ENCODE measurements at places on chromosomes 12 and 14. TPM values are rescaled to one million over a fixed set of nuclear protein-coding genes. Genes with fewer than 3 reads are reported as not detected.
A peak's percentile ranks its signal among the peaks of the same experiment; 100 is the strongest.

DNA sequence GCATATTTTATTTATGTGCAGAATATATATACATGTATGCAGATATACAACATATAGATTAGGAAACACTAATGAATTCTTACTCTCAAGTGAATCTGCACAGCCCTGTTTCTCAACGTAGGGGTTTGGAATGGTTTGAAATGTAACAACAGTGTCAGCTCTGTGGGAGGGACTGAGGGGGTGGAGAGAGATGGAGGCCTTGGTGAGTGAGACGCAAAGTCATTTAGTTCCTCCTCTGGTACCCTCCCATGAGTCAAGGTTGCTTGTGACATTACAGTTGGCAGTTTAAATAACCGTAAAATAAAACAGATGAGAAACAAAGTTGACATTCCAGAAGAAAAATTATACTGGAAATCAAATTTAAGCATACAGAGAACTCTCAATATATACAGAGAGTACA, 313.0 kb upstream of the PRKD1 start:
- DNase-seq: no peak

DNA sequence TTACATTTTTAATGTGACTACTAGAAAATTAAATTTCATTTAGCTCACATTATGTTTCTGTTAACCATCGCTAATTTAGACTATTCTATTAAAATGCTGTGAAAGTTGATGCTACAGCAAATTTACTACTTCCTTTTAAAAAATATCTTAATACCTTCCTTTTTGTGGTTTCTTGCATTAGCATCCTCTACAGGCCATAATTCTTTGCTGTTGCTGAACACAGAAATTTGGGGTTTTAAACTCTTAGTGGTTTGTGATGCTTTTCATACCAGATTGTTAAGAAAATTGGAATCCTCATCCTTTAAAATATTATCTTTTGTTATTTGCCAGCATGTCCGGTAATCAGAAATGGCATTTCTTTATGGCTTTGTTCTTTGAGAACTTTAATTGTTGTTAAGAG, 18.1 kb downstream of the WNK1 start:
- DNase-seq: no peak

- DNase-seq: no peak
These were observed 142.2 kb upstream of the FKBP4 start for GRCh38 chr12:2652401-2653081.

- no peak for DNase-seq
These were observed 4.2 kb downstream of the TAMALIN start for GRCh38 chr12:52010692-52011601.

- no peak for DNase-seq
These were observed 220.5 kb downstream of the FOXN3 start for GRCh38 chr14:89196545-89196944.

- no peak for DNase-seq
These were observed 61.9 kb downstream of the PAX9 start for GRCh38 chr14:36723530-36723929.

GRCh38 chr14:74569806-74570591, 42.0 kb downstream of the LTBP2 start:
- DNase-seq: no peak

DNA sequence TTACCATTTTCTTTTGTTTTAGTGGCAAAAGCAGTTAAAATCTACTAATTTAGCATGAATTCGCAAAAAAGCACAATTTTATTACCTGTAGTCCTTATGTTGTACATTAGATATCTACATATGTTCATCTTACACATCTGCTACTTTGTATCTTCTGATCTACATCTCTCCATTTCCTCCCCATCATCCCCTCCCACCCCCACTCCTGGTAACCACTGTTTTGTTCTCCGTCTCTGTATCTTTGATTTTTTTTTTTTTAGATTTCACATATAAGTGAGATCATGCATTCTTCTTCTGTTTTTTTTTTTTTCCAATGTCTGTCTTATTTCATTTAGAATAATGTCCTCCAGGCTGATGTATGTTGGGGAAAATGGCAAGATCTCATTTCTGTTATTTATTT, 922.7 kb downstream of the VRK1 start:
- peak; percentile 59 for DNase-seq

DNA sequence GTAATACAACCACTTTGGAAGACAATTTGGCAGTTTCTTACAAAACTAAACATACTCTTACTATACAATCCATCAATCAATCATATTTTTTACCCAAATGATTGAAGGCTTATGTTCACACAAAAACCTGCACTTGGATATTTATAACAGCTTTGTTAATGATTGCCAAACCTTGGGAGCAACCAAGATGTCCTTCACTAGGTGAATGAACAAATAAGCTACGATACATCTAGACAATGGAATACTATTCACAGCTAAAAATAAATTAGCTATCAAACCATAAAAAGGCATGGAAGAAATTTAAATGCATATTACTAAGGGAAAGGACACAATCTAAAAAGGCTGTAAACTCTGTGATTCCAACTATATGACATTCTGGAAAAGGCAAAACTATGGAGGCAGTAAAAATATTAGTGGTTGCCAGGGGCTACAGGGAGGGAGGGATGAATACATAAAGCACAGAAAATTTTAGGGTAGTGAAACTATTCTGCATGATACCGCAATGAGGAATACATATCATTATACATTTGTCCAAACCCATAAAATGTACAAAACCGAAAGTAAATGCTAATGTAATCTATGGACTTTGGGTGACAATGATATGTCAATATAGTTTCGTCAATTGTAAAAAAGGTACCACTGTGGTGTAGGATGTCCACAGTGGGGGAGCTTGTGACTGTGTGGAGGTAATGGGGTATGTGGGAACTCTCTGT, 70.5 kb downstream of the GPR65 start:
- no peak for DNase-seq

- no peak for DNase-seq
These were observed 289.8 kb upstream of the PWP1 start for GRCh38 chr12:107395817-107396216.

GRCh38 chr14:51431741-51432140, 191.7 kb downstream of the TMX1 start:
- DNase-seq: no peak

- peak; percentile 5 for DNase-seq
These were observed 817 bp upstream of the IPO8 start for GRCh38 chr12:30696486-30696885.

- DNase-seq: no peak
These were observed 1.9 kb upstream of the BICD1 start for GRCh38 chr12:32104572-32105355.

DNA sequence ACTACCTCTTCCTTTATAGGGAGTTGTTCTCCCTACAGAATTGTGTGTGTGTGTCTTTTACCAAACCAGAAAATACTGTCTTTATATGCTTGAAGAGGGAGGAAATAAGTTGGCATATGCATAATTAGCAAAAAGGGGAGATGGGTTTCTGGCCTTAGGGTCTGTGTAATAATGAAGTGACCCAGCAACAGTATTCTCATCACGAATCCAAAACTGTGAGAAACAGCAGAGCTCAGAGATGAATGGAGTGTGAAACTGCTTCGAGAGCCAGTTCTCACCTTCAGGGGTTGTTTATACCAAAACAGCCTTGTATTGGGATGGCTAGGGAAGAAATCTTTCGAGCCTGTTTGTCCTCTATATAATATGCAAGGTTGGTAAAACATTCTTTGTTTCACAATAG, 227.5 kb downstream of the MON2 start:
- no peak for DNase-seq

- no peak for DNase-seq
These were observed 75.9 kb upstream of the TMPO start for GRCh38 chr12:98439471-98439951.

DNA sequence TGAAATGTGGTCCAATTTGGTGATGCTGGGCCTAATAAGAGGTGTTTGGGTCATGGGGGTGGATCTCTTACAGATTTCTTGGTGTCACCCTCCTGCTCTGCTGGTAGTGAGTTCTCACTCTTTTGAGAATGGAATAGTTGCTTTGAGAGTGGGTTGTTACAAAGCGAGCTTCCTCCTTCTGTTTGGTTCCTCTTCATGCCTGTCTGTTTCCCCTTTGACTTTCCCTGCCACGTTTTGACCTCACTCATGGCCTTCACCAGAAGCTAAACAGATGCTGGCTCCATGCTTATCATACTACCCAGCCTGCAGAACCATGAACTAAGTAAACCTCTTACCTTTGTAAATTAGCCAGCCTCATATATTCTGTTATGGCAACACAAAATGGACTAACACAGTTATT, 57.7 kb upstream of the LDHB start:
- DNase-seq: no peak

DNA sequence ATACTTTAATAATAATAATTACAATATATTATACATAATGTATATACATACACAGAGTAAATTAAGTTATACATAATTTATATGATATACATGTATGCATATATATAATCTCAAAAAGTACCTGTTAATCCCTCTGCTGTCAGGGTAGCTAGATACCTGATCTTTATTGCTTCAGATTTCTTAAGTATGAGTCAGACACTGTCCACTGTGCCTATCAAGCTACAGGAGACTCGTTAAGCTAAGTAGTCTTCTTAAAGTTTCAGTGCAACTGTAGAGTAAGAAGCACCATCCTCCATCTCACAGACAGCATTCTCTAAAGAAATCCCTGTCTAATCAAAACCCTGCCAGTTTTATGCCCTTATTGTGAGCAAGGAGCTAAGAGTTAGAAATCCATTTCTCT, 428.7 kb downstream of the RERGL start:
- DNase-seq: no peak

GRCh38 chr14:70282666-70283065, 76.8 kb downstream of the COX16 start:
- DNase-seq: no peak

GRCh38 chr12:52171950-52172512, 19.8 kb downstream of the KRT80 start:
- peak; percentile 62 for DNase-seq

The PTPN6 gene
- 335 TPM for total RNA-seq

The ERP27 gene
- total RNA-seq: 1.7 TPM

The CAPZA3 gene
- total RNA-seq: not detected

The ASIC1 gene
- total RNA-seq: 8.0 TPM

The RNF212B gene
- total RNA-seq: not detected

The ATXN2 gene
- total RNA-seq: 47.9 TPM

The NANOG gene
- total RNA-seq: not detected

The TMEM121 gene
- total RNA-seq: 9.2 TPM

The SINHCAF gene
- 187 TPM for total RNA-seq

The TAS2R42 gene
- not detected for total RNA-seq

The JDP2 gene
- 2.4 TPM for total RNA-seq

The LRRC10 gene
- not detected for total RNA-seq

The P2RX2 gene
- total RNA-seq: not detected
